ENCODE measurements at places on chromosomes 4 and X.

DNA sequence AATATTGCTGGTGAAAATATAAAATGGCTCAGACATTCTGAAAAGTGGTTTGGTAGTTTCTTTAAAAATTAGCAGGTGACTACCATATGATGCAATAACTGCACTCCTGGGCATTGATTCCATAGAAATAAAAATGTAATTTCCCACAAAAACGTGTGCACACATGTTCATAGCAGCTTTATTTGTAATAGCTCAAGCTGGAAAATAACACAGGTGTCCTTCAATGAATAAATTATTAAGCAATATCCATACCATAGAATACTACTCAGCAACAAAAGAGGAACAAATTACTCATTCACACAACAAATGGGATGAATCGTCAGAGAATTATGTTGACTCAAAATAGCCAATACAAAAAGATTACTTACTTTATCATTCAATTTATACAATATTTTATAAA lies 893.7 kb upstream of the SLIT2 start:
- no peak for DNase-seq

- no peak for DNase-seq
These were observed 61.7 kb upstream of the CT45A1 start for GRCh38 chrX:135651647-135652295.

DNA sequence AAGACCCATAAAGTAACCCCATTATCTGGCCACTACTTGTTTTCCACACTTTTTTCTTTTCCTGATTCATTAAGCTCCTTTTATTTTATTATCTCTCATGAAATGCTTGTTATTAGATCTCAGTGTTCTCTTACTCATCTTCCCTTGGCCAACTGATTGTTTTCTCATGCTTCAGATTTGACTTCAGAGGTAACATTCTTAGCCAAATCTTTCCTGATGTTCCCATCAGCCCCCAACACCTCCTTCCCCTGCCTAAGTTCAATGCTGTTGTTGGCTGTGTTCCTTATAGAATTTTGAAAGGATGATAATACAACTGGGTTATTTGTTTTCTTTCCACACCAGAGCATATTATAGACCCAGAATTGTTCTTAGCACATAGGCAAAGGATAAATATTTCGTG lies 75.6 kb downstream of the BMPR1B start:
- DNase-seq = no peak

DNA sequence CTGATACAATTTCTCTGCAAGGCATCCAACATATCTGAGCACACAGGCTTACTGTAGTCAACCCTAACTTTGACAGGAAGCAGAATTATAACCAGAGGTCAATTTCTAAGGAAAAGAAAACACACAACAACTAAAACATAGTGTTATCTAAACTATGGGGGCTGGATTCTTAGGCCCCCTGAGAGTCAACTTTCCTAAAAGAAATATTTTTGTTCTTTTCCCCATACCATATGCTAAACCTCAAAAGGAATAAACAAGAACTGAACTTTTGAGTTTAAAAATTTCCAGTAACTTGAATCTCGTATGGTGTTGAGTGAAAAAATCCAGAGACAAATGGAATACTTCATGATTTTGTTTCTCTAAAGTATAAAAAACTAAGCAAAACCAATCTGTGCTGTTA lies 42.9 kb downstream of the ATXN3L start:
- DNase-seq = no peak

DNA sequence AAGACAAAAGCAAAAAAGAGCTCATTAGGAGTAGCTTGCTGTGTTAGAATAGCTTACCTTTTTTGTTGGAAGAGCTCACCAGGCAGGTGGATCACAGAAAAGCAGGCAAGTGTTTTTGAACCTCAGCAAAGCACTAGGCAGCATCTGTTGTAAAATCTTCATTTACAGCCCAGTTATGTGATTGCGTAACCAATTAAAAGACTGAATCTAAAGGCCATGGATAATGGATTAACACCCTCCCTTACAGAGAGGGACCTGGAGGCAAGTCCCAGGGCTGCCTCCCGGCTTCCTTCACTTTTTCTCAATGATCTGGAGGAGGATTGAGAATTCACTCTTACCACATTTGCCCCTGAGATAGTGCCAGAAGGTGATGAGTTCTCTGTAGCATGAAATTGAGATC lies 51.1 kb downstream of the MAMLD1 start:
- no peak for DNase-seq

DNA sequence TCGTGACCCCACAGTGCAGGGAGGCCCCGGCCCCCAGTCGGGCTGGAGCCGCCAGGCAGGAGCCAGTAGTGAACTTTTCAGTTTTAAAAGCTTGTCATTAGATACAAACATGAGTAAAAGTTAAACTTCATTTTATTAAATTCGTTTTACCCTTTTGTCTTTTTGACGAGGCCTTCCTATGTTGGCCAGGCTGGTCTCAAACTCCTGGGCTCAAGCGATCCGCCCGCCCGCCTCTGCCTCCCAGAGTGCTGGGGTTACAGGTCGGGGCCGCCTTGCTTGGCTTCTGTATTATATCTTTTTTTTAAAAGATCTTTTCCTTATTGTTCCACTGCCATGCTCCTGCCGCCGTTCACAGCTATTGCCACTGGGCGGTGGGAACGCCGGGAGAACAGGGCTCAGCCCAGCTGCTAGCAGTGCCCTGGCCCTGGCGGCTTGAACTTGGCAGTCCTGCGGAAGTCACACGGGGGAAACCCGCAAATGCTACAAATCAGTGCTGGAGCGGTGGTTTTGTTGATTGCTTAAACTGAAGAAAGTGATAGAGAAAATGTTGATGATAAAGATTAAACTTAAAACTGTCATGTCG lies 968 bp upstream of the NELFA start:
- no peak for DNase-seq

- no peak for DNase-seq
These were observed 107.9 kb downstream of the ZNF827 start for GRCh38 chr4:145830699-145831098.

DNA sequence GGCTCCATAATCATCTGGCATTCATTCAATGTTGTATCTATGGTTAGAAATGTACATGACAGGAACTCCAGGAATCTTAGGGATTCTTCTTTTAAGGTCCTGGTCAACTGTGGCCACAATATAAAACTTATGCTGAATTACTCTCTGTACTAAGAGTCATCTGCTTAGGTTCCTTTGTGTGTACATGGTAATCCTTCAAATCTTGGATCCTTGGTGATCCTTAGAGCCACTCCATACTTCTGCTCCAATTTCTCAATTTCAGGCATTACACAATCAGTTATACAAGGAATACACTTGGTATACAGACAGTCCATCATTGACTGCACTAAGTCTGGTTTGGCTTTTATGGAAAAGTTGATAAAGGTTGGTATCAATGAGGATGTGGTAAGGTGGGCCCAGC lies 5.8 kb downstream of the SRD5A3 start:
- no peak for DNase-seq

- no peak for DNase-seq
These were observed 216.0 kb downstream of the GRID2 start for GRCh38 chr4:92519727-92520126.

DNA sequence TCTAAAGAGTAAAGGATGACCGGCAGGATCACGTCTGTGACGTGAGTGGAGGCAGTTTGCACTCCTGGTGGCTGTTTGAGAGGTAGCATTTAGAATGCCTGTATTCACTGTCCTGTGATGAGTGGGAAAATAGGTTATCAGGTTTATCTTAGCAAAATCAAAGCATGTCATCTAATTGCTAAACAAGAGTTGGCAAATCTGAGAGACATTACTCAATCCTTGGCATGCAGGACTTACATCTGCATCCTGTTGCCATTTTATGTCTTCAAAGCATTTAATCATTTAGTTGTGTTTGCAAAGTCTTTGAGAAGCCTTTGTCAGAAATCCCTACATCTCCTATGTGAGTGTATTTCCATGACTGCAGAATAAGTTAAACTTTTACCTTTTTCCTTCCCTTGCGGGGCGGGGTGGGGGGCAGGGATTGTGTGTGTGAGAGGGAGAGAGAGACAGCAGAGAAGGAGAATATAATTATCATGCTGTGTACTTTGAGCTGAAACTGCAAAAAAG lies 41.4 kb upstream of the MSANTD1 start:
- no peak for DNase-seq

- no peak for DNase-seq
These were observed 120.4 kb downstream of the NDST3 start for GRCh38 chr4:118154649-118155048.

DNA sequence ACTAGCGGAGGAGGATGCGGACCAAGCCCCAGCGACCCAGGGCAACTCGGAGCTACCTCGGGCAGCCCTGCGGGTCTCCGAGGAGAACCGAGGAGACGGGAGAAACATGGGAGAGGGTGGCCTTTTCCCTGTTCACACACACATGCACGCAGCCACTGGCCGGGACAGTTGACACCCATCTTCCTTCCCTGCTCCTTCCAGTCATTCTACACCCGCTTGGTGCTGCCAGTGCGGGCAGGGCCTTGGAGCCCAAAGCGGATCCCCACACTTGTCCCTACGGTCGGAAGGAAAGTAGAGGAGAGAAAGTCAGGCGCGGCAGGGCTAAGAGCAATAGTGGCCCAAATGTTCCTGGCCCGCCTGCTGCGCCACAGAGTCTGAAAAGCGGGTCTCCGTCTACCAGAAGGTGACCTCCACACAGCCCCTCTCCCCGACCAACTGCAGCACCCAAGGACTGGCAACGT lies 1.1 kb upstream of the PPP3CA start:
- DNase-seq = no peak

- DNase-seq = no peak
These were observed 183.2 kb upstream of the TENT5D start for GRCh38 chrX:80237072-80237471.

DNA sequence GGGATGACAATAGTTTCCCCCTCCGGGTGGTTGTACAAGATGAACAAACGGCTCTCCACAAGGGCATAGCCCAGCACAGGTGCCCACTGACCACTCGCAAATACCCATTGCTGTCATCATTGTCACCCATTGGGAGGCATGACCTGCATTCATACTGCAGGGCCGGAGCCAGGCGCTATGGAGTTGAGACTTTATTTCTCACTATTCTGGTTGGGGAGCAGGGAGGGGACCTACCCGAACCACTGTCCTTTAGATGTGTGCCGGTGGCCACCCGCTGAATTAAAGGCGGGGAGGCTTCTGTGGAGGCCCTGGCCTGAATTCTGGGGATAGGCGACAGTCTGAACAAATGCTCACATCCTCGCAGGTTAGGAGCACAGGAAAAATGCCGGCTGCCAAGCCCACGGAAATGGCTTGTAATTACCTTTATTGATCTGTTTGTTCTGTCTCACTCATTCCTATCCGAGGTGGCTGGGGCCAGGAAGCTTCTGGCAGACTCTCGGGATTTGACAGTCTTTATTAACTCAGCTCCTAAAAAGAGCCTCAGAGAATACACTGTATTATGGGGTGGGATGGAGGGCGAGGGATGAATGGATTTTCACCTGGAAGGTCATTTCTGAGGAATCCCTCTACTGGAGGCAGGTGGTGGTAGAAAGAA lies 125.1 kb upstream of the PSAPL1 start:
- DNase-seq = no peak

- peak; percentile 29 for DNase-seq
These were observed at the start of gene KLHL2 for GRCh38 chr4:165207431-165208220. Gene KLHL2 (plus strand): TSS chr4:165207561. CDS start chr4:165207877, 316 bp downstream.

GRCh38 chr4:7359400-7360062 lies 75.2 kb downstream of the PSAPL1 start:
- no peak for DNase-seq

DNA sequence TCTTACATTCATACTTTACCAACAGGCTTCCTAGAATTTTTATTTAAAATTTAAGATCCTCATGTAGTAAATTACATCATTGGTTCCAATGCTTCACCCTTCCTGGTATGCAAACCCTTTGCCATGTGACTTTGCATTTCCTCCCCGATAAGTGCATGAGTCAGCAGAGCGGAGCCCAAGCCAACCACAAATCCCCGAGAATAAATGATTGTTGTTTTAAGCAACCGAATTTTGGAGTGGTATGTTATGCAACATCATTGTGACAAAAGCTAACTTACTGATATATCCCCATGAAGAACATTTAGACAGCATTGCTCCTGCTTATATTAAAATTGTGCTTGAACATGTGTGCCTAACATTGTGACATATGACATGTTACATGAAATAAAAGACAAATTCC lies 199.4 kb upstream of the DDX53 start:
- no peak for DNase-seq

DNA sequence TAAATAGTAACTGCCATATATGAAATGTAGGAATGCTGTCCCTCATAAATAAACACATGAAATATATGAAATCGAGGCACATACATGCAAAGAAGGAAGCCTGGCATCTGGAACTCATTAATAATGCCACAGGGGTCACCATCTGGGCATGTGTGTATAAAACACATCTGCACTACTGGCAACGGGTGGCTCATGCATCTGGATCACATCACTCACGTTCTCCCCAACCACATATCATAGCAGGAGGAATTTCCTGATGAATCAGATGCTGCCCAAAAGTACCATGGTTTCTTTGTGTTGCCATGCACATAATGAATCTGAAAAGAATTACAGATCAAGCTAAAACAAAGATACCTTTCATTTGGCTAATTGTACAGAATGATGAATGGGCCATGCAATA lies 28.6 kb downstream of the RNF175 start:
- DNase-seq = no peak

DNA sequence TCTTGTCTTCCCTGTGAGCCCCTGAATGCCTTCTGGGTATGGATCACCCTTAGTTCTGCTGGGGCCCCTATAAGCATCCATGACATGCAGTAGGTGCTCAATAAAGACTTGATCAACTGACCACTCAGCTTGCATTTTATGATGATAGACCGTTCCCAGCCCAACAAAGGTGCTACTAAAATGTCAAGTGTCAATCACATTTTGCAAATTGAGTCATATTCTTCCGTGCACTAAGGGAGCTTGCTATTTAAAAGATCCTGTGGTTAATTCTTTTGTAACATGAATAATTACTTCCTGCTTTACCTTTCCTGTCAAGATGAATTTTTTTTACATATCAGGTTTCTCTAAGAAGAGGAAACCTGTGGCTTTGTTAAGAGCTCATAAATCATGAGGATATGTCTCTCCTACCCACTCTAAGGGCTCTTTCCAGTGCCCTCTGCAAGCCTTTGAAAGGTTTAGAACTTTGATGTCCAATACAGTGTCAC lies 47.6 kb downstream of the SH3KBP1 start:
- no peak for DNase-seq

DNA sequence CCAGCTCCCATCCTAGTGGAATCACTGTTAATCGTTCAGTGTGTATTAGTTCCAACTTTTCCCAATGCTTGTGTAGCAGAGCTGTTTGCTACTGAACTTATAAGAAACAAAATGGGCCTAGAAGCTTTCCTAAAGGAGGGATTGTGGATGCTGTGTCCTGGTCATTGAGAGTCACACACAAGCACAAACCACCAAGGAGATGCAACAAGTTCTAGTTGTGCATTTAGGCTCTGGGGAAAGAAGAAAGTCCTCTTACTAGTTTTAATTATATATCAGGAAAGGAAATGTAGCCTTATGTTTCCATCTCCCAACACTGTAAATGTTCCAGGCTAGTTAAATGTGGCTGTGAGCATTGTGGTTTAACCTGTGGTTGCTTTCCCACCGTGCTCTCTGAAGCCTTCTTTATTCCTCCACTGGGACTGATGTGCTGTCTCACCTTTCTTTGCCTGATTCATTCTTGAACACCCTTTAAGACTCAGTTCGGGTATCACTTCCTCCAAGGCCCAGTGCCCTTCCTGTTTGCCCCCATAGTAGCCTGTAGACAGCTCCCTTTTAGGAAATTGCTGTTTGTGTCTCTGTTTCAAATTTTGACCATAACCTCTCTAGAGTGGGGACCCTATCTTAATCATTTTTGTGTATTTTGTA lies 34.3 kb downstream of the ATP10D start:
- DNase-seq = no peak

- DNase-seq = no peak
These were observed 59.2 kb upstream of the LEF1 start for GRCh38 chr4:108227923-108228322.
